ENCODE measurements at places on chromosomes 16 and 17.
A peak's percentile ranks its signal among the peaks of the same experiment; 100 is the strongest.

DNA sequence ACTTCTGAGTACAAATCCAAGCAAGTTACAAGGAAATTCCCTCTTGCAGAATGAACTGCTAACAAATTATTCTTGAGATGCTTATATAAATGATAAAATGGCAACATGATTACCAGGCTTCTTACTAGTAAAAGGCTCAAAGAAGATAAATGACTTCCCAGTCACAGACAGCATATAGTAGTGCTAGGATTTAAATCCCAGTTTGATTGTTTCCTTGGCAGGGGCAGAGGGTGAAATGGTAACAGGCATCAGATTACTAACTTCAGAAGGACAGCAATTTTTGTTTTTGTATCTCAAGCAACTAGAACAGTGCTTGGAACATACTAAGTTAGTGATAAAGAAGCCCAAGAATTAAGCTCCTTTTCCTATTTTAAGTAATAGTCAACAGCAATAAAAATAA lies 102.8 kb downstream of the SSH2 start:
- DNase-seq: no peak

DNA sequence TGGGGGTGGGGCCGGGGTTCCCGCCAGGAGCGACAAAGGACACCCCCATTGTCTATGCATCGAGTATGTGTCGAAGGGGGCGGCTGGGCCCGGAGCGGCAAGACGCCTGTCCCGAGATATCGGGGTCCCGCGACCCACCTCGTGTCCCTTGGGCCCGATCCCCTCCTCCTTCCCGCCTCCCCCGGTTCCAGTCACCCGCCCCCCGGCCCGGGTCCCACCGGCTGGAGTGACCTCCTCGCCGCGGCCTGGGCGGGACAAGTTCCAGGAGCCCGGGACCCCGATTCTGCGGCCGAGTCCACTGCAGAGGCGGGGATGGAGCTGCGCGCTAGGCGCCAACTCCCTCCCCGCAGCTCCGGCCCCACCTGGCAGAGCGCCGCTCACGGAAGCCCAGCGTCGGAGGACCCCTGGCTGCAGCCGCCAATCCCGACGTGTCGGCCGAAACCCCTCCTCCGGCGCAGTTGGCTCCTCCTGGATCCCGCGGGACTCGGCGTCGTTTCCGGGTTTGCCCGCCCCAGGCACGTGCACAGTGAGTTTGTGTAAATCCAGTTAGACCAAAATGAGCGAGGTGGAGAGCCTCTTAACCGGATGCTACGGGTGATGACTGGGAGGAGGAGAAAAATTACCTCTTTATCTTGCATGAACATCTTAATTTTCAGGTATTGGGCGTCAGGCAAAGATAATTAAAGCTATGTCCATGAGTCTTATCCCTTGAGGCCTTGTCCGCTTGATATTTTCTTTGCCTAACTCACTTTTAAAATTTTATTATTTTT lies at the start of gene NMRAL1:
Gene NMRAL1, minus strand, starts transcription at position 434 of the 770 bp plus-strand sequence. CDS start 493 bp downstream, outside the sequence.
- peak; percentile 81 for DNase-seq

DNA sequence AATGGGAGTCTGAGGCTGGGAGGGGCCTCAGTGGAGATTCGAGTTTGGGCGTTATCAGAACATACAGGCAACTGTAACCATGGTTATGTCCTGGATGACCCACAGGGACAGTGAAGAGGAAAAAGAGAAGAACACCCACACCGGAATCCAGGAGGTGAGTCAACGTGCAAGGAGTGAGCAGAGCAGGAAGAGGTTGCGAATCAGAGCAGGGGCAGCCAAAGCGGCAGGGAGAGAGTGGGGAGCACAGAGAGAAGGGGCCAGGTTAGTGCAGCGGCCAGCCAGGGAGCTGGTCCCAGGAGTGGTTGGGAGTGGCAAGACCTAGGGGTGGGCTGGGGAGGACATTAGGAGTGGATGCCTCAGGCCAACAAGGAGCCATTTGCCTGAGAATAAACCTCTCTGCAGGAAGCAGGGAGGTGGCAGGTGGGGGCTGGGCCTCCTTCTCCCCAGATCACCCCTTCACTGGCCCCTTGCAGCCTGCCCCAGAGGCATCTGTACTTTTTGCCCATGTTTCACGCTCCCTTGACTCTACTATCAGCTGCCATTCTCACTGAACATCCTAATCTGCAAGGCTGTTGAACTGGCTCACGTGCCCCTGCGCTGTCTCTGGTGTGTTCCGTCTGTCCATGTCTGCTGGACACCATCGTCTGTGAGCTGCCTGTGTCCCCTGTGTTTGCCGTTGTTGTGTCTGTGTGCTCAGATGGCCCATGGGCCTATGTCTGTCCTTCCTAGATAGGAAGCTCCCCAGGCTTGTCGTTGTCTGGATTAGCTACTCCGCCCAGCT lies 5.1 kb downstream of the KRT13 start:
- DNase-seq: no peak

DNA sequence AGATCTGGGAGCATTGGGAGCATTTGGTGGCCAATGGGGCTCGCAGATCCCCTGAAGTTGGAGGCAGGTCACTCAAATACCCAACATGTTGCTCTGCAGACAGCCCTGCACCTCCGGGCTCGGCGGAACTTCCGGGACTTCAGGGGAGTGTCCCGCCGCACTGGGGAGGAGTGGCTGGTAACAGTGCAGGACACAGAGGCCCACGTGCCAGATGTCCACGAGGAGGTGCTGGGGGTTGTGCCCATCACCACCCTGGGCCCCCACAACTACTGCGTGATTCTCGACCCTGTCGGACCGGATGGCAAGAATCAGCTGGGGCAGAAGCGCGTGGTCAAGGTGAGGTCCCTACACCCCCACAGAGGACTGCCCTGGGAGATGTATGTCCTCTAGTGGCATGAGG lies 16.4 kb downstream of the MVP start:
- no peak for DNase-seq

DNA sequence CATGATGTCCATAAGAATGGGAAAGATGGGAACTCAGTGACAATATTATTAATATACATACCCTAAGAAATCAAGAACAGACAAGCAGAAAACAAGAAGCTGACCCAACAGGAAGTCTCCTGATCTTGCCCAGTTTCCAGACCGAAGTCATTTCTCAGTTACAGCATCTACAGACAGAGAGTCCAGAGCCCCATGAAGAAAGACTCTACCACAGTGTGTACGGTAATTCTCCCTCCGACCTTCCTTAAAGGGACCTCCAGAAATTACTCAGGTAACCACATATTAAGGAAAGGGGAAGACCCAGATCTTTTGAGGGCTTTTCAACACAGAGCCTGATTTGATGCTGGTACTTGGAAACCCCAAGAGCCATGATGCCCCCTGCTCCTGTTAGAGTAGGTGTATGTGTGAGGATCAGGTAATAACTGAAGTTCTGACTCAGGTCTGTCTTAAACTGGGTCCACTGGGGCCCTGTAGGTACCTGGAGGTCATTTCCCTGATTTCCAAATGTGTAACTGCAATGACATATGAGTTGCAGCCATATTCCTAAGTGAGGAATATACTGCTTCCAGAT lies 132.4 kb downstream of the ABCA8 start:
- DNase-seq: no peak

DNA sequence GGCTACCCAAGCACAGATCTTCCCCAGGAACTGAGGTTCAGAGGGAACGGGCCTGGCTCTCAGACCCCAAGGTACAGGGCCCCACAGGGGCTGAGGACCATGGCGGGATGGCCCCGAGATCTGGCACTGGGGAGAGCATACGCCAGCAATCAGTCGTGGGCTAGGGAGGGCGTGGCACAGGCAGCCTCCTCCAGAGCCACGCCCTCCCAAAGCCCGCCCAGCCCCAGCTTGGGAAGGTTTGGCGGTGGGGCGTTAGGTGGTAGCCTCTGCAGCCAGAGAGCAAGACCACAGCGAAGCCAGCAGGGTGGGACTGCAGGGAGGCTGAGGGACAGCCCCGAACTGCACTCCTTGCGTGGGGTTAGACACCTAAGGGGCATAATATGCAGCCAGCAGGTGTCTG lies 11.6 kb downstream of the WNT9B start:
- no peak for DNase-seq

DNA sequence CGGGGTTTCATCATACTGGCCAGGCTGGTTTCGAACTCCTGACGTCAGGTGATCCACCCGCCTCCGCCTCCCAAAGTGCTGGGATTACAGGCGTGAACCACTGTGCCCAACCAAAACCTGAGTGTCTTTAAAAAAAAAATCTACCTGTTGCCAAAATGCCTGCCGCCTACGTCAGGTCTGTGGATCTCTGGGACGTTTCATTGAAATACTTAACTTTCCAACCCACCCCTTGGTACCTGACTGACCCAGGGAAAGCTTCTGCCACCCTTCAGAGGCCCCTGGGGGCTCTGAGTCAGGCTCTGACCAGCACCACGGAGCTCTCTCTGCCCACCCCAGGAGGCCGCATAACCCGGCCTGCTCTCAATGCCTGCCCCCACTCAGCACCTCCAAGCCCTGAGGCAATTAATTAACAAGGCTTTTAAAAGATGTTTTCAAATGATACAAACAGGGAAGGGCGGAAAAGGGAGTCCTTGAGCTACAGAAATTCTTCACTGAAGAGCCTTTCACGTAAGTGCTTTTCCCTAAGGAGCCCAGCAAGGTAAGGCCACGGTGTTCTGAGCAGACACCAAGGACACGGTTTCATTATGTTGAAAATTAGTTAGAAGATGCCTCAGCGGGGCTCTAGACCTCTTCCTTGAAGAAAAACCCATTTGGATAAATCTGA lies 29.3 kb upstream of the GSG1L start:
- no peak for DNase-seq

GRCh38 chr16:31277659-31278260 lies 18.0 kb downstream of the ITGAM start:
- DNase-seq: no peak

- no peak for DNase-seq
Observed at GRCh38 chr17:41063449-41063848, 2.2 kb downstream of the KRTAP2-4 start.

GRCh38 chr17:9220398-9221146 lies 199.3 kb downstream of the NTN1 start:
- DNase-seq: no peak

GRCh38 chr16:19415461-19415860 lies 2.2 kb upstream of the TMC5 start:
- no peak for DNase-seq

Measured in posterior cingulate gyrus (tissue), 11 donors.